ENCODE measurements at places on chromosomes 11 and 22.
A peak's percentile ranks its signal among the peaks of the same experiment; 100 is the strongest.

- DNase-seq: no peak
Measured at GRCh38 chr11:70942593-70942992, 309.8 kb downstream of the SHANK2 start.

DNA sequence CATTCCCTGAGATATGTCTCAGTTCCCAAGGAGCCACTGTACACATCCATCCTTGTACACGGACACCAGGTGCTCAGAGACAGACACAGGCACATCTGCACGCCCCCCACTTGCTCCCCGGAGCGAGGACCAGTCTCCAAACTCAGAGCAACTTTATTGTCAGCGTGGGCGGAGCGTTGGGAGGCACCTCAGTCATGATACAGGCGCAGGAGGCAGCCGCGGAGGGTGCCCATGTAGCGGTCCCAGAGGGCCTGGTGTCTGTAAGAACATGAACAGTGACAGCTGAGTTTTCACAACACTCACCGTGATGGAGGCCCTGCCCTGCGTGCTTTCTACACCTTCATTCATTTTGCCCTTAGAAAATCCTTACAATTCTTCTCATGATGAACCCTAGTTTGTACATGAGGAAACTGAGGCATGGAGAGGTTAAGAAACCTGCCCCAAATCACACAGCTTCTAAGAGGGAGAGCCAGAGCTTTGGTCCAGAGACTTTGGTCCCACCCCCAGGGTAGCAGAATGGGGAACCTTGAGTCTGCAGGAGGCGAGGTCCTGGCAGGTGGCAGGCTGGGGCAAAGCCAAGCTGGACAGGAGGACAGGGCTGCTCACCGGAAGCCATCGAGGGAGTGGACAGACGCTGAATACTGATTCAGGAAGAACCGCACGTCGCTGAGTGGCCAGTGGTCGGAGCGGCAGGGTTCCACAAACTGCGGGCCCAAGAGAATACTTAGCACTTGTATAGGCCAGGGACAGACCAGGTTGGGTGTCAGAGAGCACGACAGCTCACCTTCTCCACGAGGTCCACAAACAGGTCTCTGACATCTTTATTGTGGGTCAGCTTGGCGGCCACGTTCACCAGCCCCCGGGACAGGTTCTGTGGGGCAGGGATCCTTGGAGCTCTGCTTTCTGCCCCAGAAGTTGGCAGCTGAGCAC is 4.2 kb downstream of the FIBP start:
- DNase-seq: no peak

DNA sequence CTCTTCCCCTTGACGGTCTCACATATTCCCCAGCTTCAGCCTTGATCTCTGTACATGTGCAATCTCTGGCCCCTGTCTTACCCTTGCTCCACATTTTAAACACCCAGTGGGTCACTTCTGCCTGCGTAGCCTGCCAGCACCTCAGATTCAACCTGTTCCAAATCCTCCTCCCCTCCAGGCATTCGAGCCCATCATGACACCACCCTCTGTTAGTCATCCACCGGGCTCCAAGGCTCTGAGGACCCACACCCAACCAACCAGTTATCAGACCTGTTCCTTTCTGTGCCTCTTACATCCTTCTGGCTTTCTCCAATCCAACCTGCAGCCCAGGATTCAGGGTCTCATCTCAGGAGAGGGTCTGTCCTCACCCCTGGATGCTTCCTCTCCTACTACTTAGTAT is 119.8 kb upstream of the TBCEL start:
- no peak for DNase-seq

GRCh38 chr11:65165410-65166317 is 4.4 kb upstream of the SPDYC start:
- no peak for DNase-seq

- no peak for DNase-seq
Measured at GRCh38 chr11:959027-959426, 33.4 kb downstream of the AP2A2 start.

DNA sequence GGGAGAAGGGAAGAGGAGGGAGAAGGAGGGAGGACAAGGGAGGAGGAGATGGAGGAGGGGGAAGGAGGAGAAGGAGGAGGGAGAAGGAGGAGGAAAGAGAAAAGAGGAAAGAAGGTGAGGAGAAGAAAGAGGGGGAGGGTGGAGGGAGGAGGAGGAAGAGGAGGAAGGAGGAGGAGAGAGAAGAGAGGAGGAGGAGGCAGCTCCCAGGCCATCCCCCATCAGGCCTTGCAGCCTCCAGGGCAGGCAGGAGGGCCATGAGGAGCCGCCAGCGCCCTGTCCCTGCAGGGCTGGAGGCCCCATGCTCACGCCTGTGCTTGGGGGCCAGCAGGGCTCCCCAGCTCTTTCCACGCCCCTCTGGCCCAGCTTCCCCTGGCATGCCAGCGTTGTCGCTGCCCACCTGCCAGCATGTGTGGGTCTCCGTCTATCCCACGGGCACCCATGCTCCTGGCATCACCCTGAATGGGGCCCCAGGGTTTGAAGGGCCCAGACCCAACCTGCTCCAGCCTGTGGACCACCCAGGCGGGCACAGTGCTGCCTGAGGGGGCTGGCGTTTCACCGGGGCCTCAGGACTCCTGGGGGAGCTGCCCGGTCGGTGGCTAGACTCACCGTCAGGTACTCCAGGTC is 5.2 kb downstream of the TSPAN32 start:
- no peak for DNase-seq

DNA sequence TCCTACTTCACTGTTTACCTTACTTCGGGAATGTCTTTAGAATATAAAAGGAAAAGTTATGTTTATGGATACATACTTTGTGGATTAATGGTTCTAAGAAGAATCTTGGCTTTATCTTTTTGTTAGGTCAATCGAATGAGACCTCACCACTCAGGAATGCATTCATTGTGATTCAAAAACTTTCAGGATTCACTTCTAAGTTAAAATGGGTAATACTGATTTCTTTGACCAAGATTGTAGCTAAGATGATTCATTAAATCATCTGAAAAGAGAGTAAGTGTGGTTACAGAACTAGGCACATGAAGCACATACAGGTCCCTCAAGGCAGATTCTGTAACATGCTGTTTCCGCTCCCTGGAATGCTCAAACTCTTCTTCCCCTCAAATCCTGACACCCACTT is 716.4 kb downstream of the KCNA4 start:
- DNase-seq: peak; percentile 70

GRCh38 chr11:8948886-8949285 is 6.1 kb upstream of the ASCL3 start:
- no peak for DNase-seq

DNA sequence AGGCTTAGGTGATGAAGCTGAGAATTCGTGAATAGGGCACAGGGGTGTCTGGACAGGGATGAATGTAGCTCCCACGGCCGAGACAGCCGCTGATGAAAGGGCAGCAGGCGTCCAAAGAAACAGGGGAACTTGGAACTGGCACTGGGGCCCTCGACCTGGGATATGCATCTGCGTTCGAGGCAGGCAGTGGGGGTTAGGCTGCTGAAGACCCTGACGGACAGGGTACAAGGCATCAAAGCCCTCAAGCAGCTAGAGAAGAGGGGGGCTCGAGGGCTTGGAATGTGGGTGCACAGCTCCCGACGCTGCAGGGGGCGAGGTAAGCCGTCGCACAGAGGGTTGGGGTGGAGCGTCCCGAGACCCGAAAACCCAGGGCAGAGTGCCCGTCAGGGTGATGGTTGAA is 6.9 kb upstream of the SYT8 start:
- no peak for DNase-seq
